MG63 (cell line): ENCODE measurements at places on chromosomes 12 and 14. TPM values are rescaled to one million over a fixed set of nuclear protein-coding genes. Genes with fewer than 3 reads are reported as not detected.

NELL2 gene
- 3.8 TPM in 1 of 2 replicates, not detected in the other for total RNA-seq

CMA1 gene
- not detected in 2 replicates for total RNA-seq

KLRK1 gene
- not detected in 2 replicates for total RNA-seq

PIP4P1 gene
- 21.4 and 23.3 TPM in 2 replicates for total RNA-seq

P2RX7 gene
- total RNA-seq: 2.0 and 3.3 TPM in 2 replicates

IRAK3 gene
- total RNA-seq: 2.3 and 4.6 TPM in 2 replicates

TAS2R7 gene
- total RNA-seq: not detected in 2 replicates

DNA sequence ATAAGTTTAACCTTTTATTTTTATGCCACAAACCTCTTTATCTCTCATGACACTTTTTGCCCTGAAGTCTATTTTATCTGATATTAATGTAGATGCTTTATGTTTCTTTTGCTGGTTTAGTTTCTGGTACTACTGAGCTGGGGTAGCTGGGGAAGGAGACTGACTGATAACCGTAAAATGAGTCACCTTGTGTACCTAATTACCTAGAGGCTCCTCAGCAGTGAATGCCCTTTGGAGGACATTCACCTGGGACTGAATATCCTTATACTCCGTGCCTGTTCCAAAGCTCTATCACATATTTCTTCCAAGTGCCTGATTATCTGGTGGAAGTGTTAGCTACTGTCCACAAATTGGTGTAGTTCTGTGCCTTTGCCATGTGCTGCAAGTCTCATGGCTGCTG lies 13.9 kb downstream of the ATL1 start:
- no peak for DNase-seq

DNA sequence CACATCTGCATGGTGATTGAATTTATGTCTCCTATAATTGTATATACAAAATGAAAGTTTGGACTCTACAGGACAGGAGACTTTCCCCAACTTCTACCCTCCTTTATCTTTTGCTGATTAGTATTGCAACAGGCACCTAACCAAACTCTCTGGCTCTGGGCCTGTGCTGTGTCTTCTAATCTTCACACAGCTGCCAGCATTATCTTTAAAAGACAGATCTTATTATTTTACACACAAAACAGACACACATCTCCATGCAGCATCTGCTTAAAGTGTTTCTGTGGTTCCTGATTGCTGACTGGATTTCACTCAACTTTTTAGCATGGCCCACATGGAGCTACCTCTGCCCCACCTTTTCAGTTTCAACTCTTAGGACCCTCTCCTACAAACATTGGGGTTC lies 154.9 kb upstream of the PELI2 start:
- DNase-seq: no peak

DNA sequence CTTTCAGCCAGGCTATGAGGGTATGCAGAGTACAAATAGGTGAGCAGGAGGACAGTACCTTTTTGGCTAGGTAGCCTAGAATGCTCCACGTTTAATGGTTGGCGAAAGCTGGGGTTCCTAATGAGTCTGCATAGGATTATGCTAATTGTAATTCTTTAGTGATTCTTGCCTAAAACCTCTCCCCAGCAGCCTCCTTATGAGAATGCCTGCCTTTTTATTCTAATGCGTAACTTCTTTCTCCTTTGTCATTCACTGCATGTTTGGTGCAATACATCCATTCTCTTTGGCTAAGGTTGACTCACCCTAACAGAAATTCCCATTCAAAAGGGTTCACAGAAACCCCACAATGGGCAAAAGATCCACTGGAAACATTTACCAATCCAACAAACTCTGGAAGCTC lies 752.2 kb downstream of the FSCB start:
- no peak for DNase-seq

DNA sequence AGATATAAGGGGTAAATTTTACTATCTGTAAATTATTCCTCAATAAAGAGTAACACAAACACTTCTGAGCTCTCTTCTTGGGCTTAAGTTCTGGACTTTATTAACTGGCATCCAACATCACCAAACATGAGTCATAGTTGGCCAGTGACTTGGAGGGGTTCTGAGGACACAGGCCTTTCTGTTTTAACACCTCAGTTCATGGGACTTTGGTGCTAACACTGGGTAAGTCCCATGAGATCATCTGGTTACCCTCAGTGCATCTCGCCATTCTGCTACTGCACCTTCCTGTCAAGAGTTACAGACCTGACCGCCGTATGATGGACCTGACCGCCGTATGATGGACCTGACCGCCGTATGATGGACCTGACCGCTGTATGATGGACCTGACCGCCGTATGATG lies 9.9 kb downstream of the SLC15A4 start:
- peak; percentile 45 for DNase-seq

DNA sequence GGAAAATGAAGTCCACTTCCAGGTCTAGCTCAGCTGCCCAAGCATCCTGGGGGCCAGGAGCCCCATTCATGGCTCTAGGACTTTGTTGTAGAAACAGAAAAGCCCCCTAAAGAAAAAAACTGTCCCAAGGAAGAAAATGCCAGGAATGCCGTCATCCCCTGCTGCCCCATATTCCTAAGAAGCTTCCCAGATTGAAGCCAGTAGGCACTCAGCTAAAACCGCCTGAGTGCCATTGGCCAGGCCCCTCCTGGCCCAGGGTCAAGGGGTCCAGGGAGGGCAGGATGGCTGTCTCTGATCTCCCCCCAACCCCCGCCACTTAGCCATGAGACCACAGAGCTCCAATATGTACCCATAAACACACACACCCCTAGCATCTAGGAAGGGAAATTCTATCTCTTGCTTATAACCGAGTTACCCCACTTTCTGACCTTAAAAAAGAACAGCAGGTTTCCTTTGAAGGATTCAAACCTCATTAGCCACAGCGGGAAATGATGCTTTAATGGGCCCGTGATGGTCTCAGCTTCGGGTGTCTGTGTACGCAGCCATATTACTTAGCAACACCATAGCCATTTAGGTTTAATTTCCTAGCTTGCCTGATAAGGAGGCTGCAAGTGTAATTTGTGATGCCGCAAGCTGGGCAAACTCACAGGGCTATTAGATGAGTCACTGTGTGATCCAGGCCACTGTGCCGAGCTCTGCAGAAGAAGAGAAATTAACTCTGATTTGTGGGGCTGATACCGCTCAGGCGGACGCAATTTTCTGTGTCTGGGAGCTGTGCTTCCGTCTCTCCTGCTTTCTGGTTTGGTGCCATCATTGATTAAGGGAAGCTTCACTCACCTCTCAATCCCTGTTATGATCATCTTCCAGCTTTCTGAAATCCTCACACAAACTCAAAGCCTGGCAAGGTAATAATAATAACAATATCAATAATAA lies 84.2 kb downstream of the GCH1 start:
- peak; percentile 67 for DNase-seq

DNA sequence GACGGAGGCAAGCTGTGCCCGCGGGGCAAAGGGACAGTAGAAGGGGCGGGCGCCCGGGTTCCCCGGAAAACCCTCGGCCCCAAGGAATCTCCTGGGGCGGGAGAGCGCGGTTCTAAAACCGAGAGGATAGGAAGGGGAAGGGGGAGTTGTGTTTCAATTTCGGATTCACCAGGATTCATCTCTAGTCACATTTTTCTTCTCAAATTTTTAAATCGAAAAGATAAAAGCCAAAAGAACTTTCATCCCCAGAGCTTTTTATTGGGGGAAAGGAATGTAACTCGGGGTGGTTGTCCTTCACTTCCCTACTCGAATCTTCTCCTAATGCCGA lies 1.4 kb downstream of the BMP4 start:
- no peak for DNase-seq

DNA sequence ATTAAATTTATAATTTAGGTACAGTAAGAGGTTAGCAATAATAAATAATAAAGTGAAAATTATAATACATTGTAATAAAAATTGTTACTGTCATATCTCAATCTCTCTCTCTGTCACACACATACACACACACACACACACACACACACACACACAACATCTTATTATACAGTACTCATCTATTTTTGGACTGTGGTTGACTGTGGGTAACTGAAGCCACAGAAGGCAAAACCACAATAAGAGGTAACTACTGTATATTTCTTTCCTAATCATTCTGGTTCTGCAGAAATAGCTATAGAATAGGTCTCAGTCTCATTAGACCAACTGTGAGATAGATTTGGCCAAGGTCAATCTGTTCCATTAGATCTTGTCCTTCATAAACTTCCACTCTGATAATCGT lies 33.1 kb upstream of the PTPRO start:
- DNase-seq: no peak

DNA sequence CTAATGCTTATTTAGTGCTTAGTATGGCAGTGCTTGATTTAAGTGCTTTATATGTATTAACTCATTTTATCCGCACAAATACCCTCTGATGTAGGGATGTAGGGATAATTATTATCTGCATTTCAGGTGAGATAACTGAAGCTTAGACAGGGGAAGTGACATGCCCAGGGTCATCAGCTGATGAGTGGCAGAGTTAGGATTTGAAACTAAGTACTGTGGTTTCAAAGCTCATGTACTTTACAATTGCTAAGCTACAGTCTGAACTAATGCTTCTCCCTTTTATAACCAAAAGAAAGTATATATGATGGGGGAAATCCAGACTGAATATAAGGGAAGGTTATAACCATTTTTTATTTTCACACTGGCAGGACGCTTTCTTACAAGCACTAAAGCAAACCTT lies 229.6 kb upstream of the NAV3 start:
- DNase-seq: no peak

GRCh38 chr12:69739287-69740191 lies 879 bp downstream of the RAB3IP start:
- peak; percentile 16 for DNase-seq

DNA sequence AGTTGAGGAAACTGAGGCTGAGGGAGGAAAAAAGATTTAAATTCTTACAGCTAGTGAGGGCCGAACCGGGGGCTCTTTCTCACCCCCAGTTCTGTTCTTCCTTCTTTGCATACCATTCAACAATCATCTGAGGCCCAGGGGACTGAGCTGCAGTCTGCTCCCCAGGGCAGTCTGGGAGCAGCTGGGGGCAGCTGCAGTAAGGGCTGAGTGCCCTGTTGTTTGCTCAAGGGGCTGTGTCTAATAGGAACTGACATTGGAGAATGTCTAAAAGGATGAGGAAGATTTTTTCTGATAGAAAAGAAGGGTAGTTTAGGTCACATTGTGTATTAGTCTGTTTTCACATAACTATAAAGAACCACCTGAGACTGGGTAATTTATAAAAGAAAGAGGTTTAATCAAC lies 42.2 kb downstream of the SLC17A8 start:
- DNase-seq: no peak

- no peak for DNase-seq
Observed at GRCh38 chr14:82872494-82872893, 1338.8 kb upstream of the SEL1L start.

DNA sequence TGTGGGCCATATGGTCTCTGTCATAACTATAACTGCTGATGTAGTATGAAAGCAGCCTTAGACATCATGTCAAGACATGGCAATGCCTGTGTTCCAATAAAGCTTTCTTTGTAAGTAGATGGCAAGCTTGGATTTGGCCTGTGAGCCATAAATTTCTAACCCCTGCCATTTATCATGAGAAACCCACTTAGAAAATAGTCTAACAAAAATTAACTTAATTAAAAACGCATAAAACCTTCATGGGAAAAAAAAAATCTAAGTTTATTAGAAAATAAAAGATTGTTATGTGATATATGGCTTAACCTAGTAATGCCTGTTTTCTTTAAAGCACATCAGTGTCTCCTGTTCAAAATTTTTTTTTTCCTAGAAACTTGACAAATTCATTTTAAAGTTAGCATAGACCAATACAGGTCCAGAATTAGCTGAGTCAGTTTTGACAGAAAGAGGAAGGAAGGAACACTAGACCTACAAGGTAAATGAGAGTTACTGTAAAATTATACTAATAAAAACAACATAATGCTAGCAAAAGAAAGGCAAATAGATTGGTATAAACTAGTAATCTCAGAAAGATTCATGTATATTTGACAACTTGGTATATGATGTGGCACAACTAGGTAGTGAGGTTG lies 68.2 kb downstream of the USP15 start:
- no peak for DNase-seq

GRCh38 chr12:115964626-115965025 lies 312.9 kb downstream of the MED13L start:
- no peak for DNase-seq

GRCh38 chr14:32473464-32473855 lies 144.4 kb downstream of the AKAP6 start:
- DNase-seq: peak; percentile 76

DNA sequence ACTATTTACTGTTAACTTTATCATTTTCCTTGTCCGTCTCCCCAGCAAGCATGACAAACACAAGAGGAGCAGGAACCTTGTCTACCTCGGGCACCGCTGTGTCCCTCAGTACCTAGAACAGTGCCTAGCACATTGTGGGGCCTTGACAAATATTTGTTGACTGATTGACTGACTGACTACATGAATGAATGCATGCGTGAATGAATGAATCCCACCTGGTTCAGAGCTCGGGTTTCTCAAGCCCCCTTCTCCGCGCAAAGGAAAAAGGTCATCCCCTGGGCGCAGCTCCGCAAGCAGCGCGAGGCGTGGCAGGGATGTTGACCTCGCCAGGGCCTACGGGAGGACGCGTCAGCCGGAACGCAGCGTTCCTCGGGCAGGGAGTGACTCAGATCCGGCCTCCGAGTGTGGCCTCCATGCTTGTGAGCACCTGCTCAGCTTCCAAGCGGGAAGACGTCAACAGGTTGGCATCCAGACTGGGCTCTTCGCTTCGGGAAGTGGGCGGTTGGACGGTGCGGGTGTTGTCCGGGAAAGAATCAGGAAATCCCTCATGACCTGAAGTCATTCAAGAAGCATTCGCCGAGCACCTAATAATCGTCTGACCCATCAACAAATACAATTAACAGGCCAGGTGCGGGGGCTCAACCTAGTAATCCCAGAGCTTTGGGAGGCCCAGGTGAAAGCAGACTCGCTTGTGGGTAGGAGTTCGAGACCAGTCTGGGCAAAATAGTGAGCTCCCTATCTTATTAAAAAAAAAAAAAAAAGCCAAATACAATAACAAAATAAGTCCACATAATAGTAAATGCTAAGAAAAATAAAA lies 13.9 kb upstream of the UBC start:
- no peak for DNase-seq

DNA sequence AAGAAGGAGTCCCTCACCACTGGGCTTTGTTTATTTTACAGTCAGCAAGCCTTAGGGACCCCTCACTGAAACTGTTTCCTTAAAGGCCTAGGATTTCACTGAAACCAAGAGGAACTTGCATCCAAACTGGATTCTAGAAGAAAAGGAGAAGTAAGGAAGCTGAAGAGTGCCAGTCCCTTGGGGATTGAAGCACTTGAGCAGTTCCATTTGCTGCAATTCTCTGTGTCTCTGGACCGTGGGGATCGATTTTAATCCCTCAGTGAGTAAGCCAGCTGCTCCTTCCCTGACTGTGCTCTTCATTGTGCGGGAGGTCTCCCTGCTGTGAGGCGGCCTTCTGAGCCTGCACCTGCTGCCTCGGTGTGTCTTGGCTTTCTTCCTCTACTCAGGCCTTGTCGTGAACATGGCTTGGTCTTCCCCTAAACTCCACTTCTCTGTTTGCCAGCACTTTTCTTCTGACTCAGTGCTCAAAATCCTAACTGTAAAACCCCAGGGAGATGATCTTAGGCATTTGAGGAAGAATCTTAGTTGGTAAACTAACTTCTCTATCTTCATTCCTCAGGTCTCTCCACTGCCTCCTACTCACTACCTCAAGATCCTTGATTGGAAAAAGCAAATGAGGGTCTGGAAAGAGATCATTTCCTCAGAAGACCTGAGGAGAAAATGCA lies 132.6 kb downstream of the SLC38A6 start:
- DNase-seq: no peak

- DNase-seq: no peak
Observed at GRCh38 chr12:38157933-38158401, 158.6 kb upstream of the ALG10B start.
